Vagina (tissue), 2 donors: ENCODE measurements at places on chromosomes 16 and 17.

DNA sequence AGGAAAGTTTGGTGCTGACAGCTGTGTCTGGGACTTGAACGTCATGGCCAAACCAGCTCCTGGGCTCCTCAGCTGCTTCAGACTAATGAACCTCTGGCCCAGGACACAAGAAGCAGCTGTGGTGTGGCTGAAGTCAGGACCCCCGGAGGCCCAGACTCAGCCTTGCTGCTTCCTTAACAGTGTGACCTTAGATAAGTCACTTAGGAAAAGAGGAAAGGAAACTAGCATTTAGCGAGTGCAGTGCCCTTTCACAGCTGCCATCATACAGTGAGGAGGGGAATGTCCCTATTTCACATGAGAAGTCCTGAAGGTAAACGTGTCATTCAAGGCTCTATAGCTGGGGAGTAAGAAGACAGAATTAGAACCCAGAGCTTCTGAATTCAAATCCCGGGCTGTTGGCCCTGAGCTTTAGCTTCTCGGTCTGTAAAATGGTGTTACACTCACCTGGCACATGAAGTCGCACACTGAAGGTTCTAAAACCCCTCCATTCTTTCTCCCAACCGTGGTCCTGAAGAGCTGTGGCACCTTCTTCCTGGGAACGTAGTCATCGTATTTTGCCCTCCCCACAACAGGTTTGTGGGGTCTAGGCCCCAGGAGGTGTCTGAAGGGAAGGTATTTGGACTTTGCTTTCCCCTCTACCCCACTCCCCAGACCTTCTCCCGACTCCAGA is 910 bp upstream of the RAMP2 start:
- no peak for DNase-seq

- DNase-seq, result no peak
These were observed 6.7 kb upstream of the GAST start for GRCh38 chr17:41705271-41705991.

DNA sequence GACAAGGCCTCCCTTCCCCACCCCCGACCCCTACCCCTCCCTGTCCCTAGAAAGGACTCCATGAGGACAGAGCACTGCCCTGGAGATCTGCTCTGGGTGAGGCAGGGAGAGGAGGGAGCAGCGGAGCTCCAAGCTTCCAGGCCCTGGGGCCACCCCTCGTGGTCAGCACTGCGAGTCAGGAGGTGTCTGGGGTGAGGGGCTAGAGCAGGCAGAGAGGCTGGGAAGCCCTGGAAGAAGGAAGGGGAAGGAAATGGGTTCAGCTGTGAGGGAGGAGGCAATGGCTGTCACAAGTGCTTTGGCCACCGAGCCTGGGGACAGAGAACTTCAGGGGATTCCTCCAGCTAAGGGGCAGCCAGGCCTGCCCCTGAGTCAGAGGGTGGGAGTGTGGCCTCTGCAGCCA is 28.2 kb upstream of the DNAI2 start:
- DNase-seq, result no peak

DNA sequence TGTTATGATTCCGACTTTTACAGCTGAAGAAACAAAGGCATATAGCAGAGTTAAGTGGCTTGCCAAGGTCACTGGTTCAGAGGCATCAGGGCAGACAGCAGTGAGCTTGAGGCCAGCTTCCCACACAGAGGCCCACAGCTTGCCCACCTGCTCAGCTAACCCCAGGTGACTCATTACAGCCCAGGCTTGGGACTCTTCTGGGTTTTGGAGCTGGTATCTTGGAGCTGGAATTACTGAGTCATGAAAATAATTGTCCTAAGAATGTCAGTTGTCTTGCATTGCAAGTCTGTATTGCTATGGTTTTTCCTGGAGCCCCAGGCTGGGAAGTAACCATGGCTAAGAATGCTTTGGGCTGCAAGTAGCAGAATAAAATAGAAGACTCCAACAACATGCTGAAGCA is 32.4 kb upstream of the IRX3 start:
- no peak for DNase-seq

DNA sequence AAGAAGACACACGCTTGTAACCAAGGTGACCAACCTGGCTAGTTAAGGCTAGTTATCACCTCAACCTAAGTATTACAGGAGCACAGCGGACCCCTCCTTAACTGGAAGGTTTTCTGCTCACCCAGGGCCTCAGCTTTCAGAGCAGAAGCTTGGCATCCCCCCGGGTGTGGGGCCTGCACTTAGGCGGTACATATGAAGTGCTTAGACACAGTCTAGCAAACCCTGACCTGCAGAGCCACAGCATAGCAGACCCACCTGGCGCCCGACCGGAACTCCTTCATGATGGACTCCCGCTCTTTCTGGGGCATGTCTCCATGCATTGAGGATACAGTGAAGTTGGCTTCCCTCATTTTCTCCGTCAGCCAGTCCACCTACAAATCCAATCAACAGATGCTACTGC is 9.8 kb downstream of the EIF4A3 start:
- no peak for DNase-seq

GRCh38 chr17:51240275-51240674 is 19.6 kb downstream of the MBTD1 start:
- DNase-seq, result no peak

DNA sequence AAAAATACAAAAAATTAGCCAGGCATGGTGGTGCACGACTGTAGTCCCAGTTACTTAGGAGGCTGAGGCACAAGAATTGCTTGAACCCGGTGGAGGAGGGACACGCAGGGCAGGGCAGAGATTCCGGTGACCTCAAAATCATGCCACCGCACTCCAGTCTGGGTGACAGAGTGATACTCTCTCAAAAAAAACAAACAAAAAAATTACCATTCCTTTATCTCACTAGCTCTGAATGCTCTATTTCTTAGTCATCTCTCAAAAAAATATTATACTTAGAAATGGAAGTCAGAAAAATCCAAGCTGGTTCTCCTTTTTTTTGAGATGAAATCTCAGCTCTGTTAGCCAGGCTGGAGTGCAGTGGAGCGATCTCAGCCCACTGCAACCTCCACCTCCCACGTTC is 40.8 kb downstream of the SPOP start:
- no peak for DNase-seq

- no peak for DNase-seq
These were observed 253.3 kb downstream of the SLC39A11 start for GRCh38 chr17:72839131-72839725.

- DNase-seq, result no peak
These were observed 14.2 kb upstream of the ADGRG3 start for GRCh38 chr16:57653936-57654335.

DNA sequence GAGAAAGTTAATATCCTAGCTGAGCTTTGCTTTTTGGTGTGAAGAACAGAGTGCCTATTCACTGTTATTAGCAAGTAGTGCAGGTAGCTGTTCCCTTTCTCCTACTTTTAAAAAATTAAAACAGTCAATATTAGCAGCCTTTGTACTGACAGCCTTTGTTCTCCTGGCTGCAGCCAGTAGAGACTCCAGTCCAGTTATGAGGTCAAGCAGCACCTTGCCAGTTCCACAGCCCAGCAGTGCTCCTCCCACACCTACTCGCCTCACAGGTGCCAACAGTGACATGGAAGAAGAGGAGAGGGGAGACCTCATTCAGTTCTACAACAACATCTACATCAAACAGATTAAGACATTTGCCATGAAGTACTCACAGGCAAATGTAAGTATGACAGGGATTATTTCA is 22.6 kb downstream of the AKTIP start:
- no peak for DNase-seq

DNA sequence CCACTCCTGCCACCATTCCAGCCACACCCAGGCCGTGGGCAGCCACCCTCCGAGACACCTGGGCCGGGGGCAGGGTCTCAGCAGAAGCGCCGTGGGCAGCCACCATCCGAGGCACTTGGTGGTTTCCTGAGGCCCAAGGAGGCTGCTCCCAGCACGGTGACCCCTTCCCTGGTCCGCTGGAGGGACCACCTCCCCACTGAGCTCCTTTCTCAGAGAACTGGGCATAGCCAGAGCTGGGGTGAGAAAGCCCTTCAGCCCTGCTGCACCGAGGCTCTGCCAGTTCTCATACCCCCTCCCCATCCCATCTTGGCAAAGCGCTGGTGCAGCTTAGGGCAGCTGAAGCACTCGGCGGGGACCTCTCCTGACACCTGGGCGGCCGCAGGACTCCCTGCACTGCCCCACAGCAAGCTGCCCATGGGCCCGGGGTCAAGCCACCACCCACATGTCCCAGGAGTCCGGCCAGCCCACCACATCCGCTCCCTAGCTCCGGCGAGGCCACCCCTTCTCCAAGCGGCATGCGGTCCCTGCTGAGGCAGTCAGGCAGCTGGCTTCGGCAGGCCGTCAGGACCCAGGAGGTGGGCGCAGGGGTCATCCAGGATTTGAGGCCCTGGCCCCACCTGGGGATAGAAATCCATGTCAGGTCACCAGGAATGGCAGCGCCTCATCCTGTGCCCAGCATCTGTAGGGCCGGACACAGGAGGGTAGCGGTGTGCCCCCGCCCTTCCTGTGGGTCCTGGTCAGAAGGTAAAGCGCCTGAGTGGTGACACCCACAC is 1.3 kb upstream of the CYBA start:
- no peak for DNase-seq

DNA sequence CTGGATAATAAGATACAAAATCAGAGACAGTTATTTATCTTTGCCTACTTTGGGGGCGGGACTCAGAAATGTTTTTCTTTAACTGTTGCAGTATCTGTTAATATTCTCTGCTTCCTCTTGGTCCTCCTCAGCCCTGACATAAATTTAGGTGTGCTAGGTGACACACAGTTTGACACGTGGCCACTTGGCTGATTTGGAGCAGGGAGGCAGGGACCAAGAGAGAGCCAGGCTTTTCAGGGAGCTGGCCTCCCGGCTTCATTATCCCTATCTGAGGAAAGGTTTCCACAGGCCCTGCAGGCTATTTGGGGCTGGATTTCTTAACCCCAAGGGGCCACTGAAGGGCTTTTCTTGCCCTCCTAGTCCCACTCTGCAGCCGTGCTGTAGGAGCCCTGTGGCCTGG is 20.1 kb upstream of the NAT9 start:
- no peak for DNase-seq

DNA sequence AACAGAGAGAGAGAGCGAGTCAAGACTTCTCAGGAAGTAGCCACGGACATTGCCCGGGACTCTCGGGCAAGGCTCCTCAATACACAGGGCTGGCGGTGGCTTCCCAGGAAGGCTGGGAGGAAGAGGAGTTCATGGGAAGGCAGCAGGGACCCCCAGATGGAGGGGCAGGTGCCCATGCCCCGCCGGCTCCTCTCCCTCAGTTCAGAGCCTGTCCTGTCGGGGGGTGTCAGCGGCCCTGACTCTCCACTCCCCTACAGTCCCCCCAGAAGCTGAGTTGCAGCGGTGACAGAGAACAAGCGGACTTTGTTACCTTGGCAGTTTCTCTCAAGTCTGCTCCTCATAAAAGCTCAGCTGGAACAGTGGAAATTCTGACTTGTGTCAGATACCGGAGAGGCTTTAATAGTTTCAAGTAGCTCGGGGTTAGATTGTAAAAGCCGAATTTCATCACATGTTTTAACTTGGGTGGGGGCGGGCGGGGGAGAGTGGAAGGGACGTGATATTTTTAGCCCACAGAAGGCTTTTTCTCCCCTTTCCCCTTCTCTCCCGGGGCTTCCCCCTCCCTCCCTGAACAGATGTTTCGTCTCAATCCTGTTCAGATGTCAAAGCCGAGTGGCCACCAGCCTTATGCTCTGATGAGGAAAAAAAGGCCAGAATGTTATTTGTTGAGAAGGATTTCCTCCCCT is 65.2 kb downstream of the NKD1 start:
- no peak for DNase-seq

- no peak for DNase-seq
These were observed 27.2 kb downstream of the USP22 start for GRCh38 chr17:21015564-21015963.

DNA sequence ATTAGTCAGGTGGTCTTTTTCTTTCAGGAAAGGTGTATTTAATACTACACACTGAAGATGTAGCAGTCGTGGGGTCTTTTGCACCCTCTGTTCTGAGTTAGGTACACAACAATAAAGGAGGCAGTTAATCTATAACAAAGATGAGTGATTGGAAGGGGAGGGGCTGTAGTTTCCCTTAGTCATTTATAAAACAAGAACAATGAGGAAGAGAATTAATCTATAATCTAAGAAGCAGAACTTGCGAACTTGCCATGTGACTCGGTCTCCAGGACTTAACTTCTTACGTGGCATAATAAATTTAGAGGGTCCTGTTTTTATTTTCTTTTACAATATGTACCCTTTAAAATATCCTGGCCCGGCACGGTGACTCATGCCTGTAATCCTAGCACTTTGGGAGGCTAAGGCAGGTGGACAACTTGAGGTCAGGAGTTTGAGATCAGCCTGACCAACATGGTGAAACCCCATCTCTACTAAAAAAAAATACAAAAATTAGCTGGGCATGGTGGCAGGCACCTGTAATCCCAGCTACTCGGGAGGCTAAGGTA is 8.6 kb upstream of the APPBP2 start:
- DNase-seq, result no peak

DNA sequence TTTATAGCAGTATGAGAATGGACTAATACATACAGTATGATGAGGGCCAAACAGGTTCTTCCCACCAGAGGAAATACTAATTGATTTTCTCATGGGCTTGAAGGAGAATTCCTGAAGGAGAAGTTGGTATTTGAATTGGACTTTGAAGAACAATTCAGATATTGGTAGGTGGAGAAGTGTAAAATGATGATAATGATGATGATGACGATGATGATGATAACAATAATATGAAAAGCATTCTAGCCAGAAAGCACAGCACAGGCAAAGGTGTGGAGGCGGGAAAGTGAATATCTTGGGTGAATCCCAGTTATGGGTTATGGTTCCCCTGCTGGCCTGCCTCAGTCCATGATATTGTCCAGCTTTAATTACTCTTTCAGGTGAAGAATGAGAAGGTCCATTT is 562.4 kb upstream of the SALL1 start:
- DNase-seq, result no peak

GRCh38 chr16:72234387-72234786 is 62.4 kb upstream of the PMFBP1 start:
- no peak for DNase-seq

DNA sequence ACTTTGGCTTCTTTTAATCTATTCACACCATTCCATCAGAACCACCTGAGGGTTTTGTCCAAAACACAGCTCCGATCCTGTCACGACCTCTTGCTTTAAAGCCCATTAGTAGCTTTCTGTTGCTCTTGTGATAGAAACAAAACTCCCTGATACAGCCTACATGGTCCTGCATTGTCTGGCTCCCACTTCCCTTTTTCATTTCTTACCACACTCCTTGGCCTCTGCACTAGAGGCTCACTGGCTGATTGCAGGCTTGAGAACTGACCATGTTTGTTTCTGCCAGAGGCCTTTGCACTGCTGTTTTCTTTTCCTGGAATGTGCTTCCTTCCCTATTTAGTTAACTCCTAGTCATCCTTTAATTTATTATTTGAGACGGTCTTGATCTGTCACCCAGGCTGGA is 23.7 kb downstream of the IST1 start:
- DNase-seq, result no peak
